ENCODE measurements at places on chromosomes 7 and 10.

- no peak for DNase-seq
Observed at GRCh38 chr10:44920252-44920651, 9.1 kb downstream of the TMEM72 start.

DNA sequence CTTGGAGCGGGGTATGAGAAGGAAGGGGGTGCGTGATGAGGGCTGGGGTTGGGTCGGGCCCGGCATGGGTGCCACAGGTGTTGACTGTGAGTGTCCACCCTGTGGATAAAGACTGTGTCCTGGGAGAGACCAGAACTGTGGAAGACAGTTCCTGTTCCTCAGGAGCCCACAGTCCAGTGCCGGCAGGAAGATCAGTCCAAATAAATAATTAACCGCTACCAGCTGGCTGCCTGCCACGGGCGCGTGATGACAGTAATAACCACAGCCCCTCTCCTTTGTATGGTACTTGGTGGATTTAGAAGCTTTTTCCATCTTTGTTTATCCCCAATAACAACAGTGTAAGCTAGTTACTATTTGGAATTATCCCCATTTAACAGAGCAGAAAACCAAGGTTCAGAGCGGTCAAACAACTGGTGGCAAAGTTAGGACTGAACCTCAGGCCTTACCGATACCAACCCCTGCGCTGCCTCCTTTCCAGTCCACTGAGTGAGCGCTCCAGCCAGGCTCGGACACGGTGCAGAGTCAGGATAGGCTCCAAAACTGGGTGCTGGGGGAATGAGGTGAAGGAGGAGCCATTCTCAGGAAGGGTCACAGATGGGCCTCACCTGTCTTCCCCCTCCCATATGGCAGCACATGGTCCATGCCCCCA lies 5.1 kb downstream of the ZMIZ1 start:
- DNase-seq, result no peak

DNA sequence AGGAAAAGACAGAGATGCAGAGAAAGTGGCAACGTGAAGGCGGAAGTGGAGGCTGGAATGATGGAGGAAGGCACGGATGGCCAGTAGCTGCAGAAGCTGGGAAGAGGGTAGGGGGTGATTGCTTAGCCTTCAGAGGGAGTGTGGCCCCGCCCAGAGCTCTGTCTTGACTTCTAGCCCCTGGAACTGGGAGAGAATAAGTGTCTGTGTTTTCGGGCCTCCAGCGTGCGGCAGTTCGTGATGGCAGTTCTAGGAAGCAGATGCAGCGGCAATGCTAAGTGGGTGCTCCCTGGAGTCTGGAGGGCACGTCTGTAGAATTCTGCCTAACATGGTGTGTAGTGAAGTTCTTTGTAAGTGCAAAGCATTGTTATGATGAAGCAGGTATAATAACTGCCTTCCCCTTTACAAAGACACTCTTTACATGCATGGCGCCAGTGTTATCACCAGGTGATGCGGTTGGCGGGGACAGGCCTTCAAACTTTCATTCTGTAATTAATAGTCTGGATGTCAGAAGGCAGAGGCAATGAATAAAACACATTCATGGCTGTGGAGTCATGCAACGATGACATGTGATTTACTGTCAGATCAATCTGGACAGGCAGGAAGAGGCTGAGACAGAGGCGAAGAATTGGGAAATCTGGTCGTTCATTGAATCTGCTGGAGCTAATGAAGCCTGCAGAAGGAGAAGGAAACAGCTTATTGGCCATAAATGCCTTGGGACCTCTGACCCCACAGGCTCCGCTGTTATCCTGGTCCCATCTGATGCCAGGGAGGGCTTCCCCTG lies 228.6 kb downstream of the GLRX3 start:
- no peak for DNase-seq

DNA sequence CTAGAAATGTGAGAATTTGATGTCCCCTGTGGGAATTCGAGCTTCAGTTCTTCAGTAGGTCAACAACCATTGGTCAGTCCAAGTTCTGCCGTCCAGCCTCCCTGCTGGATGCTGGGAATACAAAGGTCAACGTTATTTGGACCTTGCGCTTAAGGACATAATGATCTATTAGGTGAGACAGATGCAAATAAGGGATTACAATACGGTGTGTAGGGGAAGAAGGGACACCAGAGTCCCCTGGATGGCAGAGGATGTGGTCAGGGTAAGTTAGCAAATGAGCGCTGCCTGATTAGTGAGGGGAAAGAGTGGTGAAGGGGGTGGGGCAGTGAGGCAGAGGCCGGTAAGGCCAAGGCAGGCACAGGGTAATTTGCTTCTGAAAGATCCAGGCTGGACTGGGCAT lies 16.2 kb downstream of the CCNY start:
- no peak for DNase-seq

- DNase-seq, result no peak
Observed at GRCh38 chr7:100373261-100373831, at the start of gene PILRA. Gene PILRA (plus strand): TSS chr7:100373487. CDS start chr7:100373657, 170 bp downstream.

- no peak for DNase-seq
Observed at GRCh38 chr7:22406715-22407114, 49.8 kb upstream of the RAPGEF5 start.

DNA sequence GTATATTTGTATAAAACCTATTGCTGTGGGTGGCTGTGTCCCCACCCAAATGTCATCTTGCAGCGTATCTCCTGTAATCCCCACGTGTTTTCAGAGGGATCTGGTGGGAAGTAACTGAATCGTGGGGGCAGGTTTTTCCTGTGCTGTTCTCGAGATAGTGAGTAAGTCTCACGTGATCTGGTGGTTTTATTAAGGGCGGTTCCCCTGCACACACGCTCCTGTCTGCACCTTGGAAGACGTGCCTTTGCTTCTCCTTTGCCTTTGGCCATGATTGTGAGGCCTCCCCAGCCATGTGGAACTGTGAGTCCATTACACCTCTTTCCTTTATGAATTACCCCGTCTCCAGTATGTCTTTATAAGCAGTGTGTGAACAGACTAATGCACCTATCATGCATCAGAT lies 97.6 kb downstream of the DYNC2I1 start:
- DNase-seq, result no peak

- no peak for DNase-seq
Observed at GRCh38 chr7:25116621-25117020, 8.4 kb downstream of the CYCS start.

Measured in T-helper 9 cell (primary cell).